ENCODE measurements at places on chromosomes 4 and X.

DNA sequence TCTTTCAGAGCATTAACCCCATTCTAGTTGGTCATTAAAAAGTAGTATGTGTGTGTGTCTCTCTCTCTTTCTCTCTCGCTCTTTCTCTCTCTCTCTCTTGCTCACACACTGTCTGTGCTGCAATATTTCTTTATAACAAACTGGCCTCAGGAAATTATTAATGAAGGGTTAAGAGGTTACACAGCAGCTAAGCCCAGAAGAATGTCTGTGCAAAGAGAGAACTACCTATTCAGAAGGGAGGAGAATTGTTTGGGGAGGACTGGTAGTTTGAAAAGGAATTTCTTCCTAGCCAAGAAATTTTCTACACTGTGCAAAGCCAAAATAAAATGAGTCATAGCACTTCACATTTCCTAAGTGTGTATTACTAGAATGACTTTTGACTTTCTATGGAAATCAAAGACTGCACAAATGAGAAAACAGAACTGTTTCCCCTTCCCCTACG, 22.2 kb downstream of the PDGFC start:
- no peak for DNase-seq

DNA sequence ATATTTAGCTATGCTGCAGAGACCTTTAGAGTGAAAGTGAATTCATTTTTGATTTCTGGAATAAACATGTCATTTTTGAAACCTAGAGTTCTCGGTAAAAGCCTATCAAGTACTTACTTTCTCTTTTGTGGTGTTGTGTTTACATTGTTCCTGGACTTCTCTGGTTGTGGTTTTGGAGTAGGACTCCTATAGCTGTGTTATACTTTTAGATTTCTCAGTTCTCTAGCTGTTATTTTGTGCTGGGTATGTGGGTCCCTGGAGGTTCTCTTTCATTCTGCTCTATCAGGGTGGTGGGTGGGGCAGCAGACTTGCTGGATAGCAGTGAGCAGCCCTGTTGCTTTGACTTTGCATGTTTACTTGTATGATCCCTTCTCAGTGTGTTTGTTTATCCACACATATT, 25.6 kb upstream of the MSMO1 start:
- DNase-seq: no peak

DNA sequence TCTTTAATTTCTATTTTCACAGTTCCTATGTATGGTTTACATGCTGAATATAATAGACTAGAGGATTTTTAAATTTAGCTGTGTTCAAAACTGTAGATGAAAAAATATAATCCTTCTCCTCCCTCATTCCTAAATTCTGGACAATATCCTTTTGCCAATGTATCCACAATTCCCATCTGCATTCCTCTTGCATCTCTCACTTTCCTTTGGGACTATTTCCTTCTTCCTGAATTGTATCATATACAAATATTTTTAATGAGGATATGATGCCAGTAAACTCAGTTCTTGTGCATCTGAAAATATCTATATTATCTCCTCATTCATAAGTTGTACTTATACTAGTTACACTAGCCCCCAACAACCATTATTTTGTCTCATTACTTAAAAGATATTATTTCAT, 46.7 kb downstream of the DDX60L start:
- DNase-seq: no peak

DNA sequence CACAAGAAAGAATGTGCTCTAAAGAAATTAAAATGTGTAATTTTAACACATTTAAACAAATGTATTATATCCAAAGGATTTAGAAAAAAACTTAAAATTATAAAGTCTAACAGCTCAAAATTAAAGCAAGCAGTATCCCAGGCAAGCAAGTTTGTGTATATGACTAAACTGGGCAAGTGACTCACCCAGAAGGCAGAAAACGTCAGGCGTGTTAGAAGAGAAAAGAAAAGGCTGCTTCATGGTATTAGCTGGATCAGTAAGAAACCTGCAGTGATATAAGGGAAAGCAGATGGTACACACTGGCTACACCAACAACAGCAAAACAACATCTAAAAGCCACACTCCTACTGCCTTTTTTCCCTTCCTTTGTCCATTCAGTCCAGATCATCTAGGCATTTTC, 250.6 kb upstream of the NDST3 start:
- DNase-seq: no peak

DNA sequence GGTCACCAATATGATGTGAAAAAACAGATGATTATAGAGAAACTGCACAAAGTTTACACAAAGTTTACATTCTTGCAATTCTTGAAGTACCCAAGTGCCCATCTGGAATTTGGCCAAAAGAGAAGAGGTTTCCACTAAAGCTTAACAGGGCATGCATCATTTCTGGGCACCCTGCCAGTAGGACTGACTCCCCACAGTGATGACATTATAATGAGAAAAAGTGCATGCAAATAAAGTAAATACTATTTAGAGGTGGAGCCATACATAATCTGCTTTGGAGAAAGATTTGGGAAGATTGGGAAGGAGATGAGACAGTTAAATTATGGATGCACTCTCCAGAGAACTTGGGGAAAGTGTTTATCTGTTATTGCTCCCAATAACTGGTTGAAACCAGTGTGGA, 93.7 kb upstream of the TRPC3 start:
- peak; percentile 0 for DNase-seq

GRCh38 chr4:7129871-7130620, 62.2 kb upstream of the GRPEL1 start:
- no peak for DNase-seq

DNA sequence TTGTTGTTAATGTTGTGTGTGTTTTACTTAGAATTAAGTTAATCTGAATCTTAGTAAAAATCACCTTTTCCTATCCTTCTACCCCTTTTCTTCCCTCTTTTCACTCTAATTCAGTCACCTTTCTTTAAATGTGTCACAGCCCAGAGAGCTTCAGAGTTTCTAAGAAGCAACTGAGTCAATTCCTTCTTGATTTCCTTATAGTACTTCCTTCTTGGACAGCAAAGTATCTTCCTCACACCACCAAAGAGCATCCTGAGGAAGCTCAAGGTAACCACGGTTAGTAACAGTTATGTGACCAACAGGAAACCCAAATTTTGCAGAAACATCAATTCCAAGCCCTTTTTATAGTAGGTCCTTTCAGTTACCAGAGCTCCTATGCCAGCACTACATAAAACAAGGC, 243.2 kb upstream of the BMP3 start:
- no peak for DNase-seq

DNA sequence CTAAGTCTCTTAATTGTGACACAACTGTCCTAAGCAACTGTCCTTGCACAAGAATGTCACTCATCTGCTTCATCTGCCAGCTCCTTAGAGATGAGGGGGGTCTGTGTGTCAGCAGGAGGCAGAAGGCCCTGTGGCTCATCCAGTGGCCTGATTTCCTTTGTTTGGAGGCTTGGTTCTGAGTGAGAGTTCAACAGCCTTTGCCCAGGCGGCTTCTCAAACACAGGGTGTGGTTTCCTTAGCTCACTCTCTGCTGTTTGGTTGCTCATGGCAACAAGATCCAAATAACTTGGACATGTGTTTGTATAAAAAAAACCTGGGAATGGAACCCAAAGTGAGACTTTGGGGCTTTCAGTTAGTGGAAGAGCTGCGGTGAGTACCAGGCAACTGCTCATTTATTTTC, 46.6 kb downstream of the MAP7D3 start:
- no peak for DNase-seq

DNA sequence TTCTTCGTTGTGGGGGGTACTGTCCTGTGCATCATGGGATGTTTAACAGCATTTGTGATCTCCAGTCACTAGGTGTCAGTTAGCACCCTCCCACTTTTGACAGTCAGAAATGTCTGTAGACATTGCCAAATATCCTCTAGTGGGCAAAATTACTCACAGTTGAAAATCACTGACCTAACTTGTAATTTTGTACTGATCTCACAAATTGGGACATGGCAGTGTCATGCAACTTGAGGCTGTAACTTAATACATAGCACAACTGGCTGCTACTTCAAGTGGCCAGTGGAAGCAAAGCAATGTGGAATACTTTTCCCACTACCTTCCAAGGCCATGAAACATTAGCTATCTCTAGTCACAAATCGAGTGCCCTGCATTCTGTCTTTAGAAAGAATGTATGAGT, 23.2 kb upstream of the TSPAN7 start:
- DNase-seq: no peak

GRCh38 chr4:151792995-151793394, 32.2 kb upstream of the GATB start:
- DNase-seq: no peak

GRCh38 chr4:175850240-175850639, 38.2 kb upstream of the GPM6A start:
- no peak for DNase-seq

DNA sequence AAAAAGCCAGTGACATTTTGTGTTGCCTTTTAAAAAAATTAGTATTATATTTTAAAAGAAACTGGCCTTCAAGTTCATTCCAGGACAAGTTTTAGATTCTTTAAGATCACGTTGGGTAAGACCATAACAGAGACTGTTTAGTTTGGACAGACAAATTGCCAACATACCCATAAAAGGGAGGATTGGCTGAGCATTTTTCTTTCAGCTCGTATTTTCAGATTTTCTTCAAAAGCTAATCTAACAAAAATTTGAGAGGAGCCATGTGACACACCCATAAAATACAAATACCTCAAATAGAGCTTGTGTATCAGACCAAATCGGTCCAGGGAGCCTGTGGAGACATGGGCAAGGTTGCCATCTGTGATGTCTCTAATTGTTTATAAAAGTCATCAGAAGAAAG, 74.6 kb upstream of the C1QTNF7 start:
- DNase-seq: no peak

- no peak for DNase-seq
Measured at GRCh38 chrX:123081776-123082175, 102.3 kb upstream of the GRIA3 start.

DNA sequence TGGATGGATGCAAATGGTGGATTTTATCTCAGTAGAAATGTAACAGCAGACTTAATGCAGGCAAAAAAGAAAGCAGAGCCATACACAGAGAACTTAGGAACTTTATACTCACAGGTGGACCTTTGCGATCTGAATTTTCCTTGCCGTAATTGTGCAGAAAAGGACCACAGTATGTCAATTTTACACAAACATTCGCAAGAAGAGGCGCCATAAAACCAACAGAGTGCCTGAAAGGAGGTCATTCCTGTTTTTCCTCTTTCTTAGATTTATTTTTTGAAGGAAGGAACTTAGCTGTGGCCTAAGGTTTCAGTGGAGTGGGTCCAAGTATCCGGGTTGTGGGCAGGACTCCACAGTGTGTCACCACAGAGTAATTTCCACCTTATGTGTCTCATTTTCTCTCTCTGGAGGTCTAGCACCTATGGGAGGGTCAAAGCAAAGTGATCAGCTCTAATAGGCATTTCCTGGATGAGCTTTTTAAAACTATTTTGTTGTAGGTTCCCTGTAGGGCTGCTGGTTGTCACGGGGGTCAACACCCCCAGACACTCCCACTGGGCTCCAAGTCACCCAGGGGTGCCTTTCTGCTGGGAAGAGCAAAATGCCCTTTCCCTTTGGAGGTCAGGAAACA, 24.7 kb upstream of the PBDC1 start:
- peak; percentile 7 for DNase-seq

DNA sequence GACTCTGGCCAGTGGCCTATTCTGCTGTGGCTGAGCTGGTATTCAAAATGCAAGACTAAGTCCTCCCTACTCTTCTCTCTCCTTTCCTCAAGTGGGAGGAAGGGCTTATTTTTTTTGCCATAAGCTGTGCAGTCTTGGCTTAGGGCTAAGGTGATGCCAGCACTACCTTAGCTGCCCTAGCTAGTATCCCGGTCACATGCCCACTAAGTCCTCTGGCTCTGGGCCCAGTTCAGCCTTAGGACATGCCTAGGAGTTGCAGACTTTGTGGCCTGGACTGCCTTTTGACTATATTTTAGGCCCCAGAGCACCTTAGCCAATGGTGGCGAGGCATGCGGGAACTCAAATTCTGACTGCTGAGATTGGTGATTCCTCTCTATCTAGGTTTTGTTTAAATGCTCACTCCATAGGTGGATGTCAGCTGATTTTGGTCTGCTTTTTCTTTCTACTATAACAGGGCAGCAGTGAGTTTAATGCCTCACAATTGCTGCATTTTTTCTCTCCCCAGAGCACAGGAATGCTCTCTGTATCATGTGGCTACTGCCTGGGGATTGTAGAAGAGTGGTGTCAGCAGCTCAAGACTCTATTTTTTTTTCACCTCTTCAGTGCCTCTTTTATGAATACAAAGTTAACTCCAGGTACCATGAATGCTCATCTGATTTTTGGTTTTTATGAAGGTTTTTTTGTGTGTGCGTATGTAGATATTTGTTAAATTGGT, 472.9 kb upstream of the GRID2 start:
- DNase-seq: no peak

DNA sequence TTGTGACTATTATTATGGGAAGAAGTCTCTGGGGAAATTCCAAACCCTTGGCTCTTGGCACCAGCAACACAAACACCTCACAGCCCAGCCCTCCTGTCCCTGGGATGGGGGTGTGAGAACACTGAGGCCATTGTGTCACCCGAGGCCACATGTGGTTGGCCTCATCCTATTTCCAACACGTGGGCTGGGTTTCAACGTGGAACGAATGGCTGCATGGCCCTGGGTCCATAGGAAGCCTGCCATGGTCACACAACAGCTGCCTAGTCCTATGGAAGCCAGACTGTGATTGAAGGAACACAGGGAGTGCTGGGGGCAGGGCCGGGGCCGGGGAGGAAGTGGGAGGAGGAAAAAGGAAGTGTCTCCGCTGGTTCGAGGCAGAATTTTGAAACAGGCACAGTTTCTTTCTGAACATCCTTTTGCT, 10.0 kb downstream of the CLCN4 start:
- peak; percentile 78 for DNase-seq

DNA sequence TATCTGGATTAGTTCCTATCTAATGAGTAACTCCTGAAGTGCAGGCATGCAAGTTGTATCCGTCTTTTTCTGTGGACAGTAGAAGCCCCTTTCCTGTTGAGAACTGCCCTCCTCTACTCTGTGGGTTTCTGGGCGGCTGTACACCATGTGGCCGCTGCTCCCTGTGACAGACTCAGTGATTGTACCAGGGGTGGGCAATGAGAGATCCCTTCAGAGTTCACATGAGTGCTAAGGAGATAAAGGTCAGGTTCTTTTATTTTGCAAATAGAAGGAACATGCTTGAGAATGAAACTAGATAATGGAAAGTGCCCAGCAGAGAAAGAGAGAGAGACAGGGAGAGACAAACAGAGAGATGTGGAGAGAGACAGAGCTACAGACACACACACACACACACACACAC, 76.4 kb upstream of the TAPT1 start:
- DNase-seq: no peak

GRCh38 chr4:37126051-37126450, 118.5 kb upstream of the NWD2 start:
- DNase-seq: no peak

- DNase-seq: no peak
Measured at GRCh38 chrX:23885803-23886202, 21.9 kb downstream of the APOO start.

DNA sequence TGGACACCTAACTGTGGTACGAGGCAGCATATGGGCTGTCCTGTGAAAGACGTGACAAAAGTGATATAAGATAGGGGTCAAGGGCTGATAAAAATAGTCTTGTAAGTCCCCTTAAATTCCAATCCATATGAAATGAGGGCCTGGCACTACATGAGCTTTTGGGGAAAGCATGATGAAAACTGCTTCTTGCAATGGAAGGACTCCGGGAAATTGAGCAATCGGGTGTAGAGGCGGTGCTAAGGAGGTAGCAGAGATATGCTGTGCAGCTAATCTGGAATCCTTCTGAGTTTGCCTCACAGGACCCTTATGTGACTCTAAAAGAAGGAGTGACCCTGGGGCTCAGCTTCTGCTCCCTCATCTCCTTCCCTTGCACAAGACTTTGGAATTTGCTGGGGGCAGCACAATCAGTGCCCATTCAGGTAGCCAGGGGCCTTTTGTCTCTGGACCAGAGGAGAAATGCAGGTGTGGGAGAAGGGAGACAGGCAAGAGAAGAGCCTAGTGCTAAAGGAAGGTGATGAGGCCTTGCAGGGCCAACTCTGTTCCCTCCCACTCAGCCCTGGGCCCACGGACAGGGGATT, 12.8 kb downstream of the CLDN2 start:
- no peak for DNase-seq

Measured in globus pallidus (tissue), 1 donor.